CD4-positive, alpha-beta T cell treated with Interleukin-17A for 4 hours (primary cell): ENCODE measurements at places on chromosomes 4 and X.

GRCh38 chr4:163447481-163447880 lies 26.1 kb downstream of the TKTL2 start:
- no peak for DNase-seq

- no peak for DNase-seq
Observed at GRCh38 chr4:15420642-15421041, 7.2 kb upstream of the C1QTNF7 start.

DNA sequence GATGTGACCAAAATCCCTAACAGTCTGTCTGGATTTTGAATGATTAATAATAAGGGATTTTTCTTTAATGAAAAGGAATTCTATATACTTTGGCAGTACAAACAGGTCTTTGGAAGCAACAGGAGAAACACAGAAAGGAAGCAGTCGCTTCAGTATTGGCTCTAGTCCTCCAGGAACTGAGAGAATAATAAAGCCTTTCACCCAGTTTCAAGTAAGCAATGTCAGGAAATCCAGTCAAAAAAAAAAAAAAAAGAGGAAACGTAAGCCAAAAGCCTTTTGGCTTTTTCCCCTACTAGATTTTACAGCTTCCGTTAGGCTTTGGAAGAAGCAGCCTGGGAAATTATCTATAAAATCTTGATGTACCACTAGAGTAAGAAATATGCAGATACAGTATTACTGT lies 61.7 kb upstream of the HDAC8 start:
- DNase-seq = no peak

DNA sequence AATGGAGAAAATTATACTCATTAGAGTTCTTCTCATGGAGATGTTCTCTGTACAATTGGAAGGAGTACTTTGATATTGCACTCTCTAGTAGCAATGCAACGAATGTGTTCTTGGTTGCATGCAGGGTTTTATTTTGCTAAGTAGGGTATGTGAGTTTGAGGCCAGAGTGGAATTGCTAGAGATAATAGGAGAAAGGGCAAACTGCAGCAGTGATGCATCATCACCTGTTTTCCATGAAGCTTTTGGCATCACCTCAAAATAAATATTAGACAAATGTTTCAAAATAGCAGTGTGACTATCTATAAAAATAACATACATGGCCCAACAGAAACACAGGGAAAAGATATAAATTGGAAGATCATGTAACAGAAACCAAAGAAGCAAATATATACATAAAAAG lies 93.3 kb downstream of the TIGD2 start:
- DNase-seq = no peak

- DNase-seq = no peak
Observed at GRCh38 chr4:76435528-76436319, 695 bp downstream of the SHROOM3 start.

- no peak for DNase-seq
Observed at GRCh38 chr4:145047151-145047550, 50.8 kb downstream of the ANAPC10 start.

DNA sequence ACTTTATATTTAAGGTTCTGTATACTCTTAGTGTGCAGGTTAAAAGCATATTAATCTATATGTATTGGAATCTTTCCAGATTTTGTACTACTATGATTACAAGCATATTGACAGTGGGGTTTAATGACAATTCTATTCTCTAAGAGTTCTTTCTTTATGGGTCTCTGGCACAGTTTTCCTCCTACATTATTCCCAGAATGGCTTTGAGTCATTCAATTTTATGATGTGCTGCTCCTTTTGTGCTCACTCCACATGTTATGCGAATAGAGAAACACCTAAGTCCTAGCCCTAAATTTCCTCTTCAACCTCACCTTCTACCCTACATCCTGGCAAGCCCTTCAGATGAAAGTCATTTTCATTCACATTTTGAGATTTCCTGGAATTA lies 209.9 kb upstream of the DIAPH2 start:
- no peak for DNase-seq

- no peak for DNase-seq
Observed at GRCh38 chr4:70842761-70843435, 3.2 kb upstream of the GRSF1 start.

DNA sequence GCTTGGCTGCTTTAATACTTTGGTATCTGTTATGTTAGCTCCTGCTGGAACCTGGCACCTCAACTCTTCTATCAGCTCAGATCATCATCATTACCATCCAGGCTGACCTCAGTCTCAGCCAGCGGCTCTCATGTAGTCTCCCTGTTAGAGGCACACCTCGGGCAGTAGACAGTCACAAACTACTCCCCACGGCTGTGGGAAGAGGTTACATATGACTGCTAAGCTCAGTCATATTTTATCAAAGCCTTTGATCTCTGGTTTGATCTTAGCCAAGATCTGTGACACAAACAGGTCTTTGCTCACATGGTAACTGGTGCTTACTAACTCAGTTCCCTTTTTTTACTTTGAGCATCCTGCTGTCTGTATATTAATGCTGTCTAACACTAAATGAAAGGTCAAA lies 384.9 kb downstream of the CENPC start:
- no peak for DNase-seq

- no peak for DNase-seq
Observed at GRCh38 chr4:138788857-138789256, 226.7 kb upstream of the NOCT start.
